Right renal pelvis (tissue), 4 donors: ENCODE measurements at places on chromosomes 12 and 14. TPM values are rescaled to one million over a fixed set of nuclear protein-coding genes. Genes with fewer than 3 reads are reported as not detected.

DNA sequence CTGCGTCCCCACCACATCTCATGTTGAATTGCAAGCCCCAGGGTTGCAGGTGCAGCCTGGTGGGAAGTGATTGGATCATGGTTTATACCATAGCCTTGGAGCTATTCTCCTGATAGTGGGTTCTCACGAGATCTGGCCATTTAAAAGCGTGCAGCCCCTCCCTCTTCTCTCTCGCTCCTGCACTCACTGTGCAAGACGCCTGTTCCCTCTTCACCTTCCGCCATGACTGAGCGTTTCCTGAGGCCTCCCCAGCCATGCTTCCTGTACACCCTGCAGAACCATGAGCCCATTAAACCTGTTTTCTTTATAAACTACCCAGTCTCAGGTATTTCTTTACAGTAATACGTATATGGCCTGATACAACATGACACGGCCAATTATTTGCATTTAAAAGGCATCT, 146.6 kb downstream of the RIMBP2 start:
- no peak for DNase-seq

DNA sequence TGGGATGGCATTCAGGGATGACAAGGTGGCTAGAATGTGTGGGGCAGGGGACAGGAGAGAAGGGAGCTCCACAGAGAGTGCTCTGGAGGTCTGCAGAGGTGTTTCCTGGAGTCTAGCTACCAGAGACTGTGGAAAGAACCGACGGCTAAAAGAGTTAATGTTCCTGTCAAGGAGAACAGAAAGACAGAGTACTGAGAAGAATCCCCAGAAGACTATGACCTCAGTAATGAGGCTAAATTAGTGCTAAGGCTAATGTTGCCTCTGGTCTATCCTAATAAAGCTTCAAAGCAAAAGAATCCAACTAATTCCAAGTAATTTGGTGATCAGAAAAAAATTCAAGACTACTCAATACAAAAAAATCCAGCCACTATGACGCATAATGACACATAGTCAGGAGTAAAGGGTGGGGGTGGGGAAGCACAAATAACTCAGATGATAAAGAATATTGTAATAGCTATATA, 44.7 kb downstream of the FERMT2 start:
- no peak for DNase-seq

The TAS2R42 gene
- not detected for polyA plus RNA-seq

The MTRFR gene
- 20.3 TPM for polyA plus RNA-seq

The OR10G3 gene
- not detected for polyA plus RNA-seq

The ALDH2 gene
- 115 TPM for polyA plus RNA-seq

GRCh38 chr14:76639606-76640229, 121.5 kb upstream of the VASH1 start:
- no peak for DNase-seq

GRCh38 chr12:53383258-53383657, 3.3 kb downstream of the SP1 start:
- no peak for DNase-seq

The RPGRIP1 gene
- 0.69 TPM for polyA plus RNA-seq

DNA sequence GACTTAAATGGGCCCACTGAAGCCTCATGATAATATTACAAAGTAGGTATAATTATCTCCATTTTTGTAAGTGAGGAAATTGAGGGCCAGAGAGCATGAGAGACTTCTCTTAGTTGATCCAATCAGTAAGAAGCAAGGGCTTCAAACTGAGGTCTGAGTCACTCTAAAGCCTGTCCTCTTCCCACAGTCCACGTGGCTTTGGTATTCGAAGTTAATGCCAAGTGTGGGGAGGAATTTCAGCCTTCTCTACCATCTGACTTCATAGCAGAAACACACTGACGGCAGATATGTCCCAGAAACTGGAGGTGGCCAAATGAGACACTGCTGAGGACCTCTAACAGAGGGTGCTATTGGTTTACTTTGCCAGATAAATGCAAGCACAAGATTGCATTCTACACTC, 114.4 kb upstream of the OVCH1 start:
- DNase-seq = no peak

The BHLHE41 gene
- 1.0 TPM for polyA plus RNA-seq

GRCh38 chr12:121943926-121944325, 25.5 kb downstream of the CFAP251 start:
- DNase-seq = no peak

The SRRM4 gene
- polyA plus RNA-seq = 0.10 TPM

DNA sequence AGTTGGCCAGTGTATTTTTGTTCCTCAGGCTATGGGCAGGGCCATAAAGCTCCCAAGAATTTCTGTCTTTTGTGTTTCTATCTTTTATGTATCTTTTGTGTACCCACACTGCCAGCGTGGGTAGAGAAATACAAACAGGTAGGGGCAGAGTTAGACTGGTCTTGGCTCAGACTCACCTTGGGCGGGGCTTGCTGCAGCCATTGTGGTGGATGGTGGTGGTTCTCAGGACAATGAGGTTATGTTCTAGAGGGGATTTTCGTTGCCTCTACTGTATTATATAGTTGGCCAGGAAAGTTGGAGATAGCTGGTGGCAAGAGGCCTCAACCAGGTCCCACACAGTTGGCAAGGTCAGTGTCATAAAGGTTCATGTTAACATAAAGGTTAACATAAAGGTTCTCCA, 977.5 kb upstream of the LRFN5 start:
- no peak for DNase-seq

The OAS1 gene
- 12.2 TPM for polyA plus RNA-seq

The DIO2 gene
- 0.52 TPM for polyA plus RNA-seq

The GRIN2B gene
- polyA plus RNA-seq = 1.3 TPM

- no peak for DNase-seq
These were observed 63.1 kb downstream of the TNFAIP2 start for GRCh38 chr14:103186241-103186822.

DNA sequence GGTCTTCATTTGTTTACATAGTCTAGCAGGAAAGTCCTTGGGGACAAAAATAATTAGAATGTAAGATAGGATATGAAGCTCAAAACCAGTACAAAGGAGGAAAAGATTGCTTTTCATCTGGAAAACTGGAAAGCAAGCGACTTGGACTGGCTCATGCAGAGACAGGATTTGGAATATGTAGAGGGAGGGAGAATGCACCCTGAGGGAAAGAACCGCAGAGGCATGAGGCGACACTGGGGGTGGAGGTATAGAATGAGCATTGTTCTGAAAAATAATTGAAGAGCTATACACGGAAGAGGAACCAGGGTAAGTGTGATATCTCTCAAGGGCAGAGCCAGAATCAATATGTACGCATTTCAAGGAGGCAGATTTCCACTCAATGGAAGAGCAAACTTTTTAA, 85.5 kb downstream of the PLEKHG3 start:
- DNase-seq = no peak

The FZD10 gene
- 3.3 TPM for polyA plus RNA-seq

DNA sequence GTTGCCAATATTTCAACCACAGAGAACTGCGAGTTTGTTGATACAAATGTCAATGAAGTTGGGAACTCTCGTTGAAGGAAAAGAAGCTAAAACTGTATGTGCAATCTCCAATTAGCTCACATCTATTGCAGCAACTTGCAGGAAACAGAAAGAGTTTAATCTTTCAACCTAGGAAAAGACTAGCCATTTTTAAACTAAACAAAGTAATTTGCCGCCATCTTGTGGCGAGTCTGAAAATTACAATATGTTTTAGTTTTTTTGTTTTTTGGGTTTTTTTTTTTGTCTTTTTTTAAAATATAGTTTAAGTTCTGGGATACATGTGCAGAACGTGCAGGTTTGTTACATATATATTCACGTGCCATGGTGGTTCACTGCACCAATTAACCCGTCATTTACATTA, 131.2 kb upstream of the FOXG1 start:
- DNase-seq = no peak

DNA sequence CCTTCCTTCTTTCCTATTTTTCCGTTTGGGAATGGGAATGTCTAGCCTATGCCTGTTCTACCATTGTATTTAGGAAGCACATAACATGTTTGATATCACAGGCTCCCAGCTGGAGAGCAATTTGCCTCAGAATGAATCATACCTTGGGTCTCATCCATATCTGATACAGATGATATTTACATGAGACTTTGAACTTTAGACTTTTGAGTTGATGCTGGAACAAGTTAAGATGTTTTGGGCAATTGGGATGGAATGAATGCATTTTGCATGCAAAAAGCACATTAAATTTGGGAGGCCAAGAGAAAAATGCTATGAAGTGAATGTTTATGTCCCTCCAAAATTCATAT, 61.9 kb upstream of the BEGAIN start:
- DNase-seq = no peak

GRCh38 chr12:25578411-25579143, 25.5 kb upstream of the LMNTD1 start:
- no peak for DNase-seq

DNA sequence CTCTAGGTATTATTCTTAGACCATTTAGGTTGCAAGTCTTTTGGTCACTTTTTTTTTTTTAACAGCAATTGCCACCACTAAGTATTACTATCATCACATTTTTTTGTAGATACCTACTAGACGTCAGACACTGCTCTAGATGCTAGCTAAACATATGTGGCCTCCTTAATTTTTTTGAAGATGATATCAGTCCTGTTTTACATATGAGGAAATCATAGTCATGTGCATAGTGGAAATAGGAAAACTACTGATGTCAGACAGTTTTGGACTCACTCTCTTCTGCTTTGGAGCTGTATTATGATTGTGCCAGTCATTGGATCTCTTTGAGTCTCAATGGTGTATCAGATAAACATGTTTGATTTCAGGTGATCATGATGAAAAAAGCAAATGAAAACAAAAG, 304.3 kb downstream of the DIO2 start:
- DNase-seq = no peak

DNA sequence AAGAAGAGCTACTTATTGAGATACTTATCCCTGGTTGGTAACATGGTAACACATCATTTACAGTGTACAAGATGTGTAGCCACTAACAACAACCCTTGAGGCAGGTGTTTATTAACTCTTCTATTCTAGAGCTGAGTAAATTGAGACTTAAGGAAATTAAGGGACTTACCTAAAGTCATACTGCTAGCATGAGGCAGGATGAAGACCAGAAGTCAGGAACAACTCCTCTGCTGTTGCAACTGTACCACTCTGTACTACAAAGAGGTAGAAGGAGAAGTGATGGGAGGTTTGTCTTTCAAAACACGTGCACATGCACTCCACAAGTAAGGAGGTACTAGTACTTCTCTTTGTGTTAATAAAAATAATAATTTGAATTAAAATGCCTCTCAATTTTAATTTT, 79.9 kb downstream of the LLPH start:
- DNase-seq = no peak

GRCh38 chr12:72271451-72272090, 599 bp upstream of the TRHDE start:
- no peak for DNase-seq

The PPP4R4 gene
- polyA plus RNA-seq = 0.16 TPM

GRCh38 chr14:91801358-91801757, 66.0 kb downstream of the TC2N start:
- DNase-seq = no peak

The ATP23 gene
- polyA plus RNA-seq = 9.5 TPM

DNA sequence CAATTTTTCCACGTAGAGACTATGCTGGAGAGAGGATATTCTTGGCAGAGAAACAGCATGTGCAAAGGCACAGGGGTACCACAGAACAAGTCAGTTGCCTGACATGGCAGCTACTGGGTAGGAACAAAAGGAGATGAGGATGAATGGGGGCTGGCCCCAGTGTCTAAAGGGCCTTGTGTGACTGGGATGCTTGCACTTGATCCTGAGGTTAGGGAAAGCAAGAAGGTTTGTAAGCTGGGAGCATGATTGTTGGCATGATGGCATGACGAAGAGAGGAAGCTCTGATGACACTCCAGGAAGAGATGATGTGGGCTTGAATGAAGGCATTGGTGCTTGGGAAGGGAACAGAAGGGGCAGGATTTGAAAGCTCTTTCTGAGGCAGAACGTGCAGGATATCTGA, 139.1 kb downstream of the ZFP36L1 start:
- DNase-seq = no peak

The ERP27 gene
- 20.6 TPM for polyA plus RNA-seq

The ATF7 gene
- polyA plus RNA-seq = 47.0 TPM

The FKBP11 gene
- polyA plus RNA-seq = 12.7 TPM
